ENCODE measurements at places on chromosomes 4 and X. TPM values are rescaled to one million over a fixed set of nuclear protein-coding genes. Genes with fewer than 3 reads are reported as not detected.

The SPATA4 gene
- total RNA-seq: not detected

The LRCH2 gene
- total RNA-seq: not detected

The EDA gene
- 1.9 TPM for total RNA-seq

The MFAP3L gene
- 0.35 TPM for total RNA-seq

The ABCD1 gene
- 15.4 TPM for total RNA-seq

The GLRA3 gene
- not detected for total RNA-seq

The TMEM184C gene
- 19.2 TPM for total RNA-seq

The ATP2B3 gene
- total RNA-seq: 0.05 TPM

The SLC35A2 gene
- total RNA-seq: 14.0 TPM

The TMEM175 gene
- total RNA-seq: 51.7 TPM

The KLKB1 gene
- total RNA-seq: 0.52 TPM

The PPBP gene
- total RNA-seq: not detected

The RTL3 gene
- not detected for total RNA-seq

The IBSP gene
- not detected for total RNA-seq

The MAGEC1 gene
- not detected for total RNA-seq

All from activated CD4-positive, alpha-beta T cell treated with anti-CD3 and anti-CD28 coated beads, Interleukin-2, amount 10 ng/mL, durations not matched to agents 7 days and 5 days (primary cell).